HS-5 (cell line): ENCODE measurements at places on chromosomes 16 and 17.

DNA sequence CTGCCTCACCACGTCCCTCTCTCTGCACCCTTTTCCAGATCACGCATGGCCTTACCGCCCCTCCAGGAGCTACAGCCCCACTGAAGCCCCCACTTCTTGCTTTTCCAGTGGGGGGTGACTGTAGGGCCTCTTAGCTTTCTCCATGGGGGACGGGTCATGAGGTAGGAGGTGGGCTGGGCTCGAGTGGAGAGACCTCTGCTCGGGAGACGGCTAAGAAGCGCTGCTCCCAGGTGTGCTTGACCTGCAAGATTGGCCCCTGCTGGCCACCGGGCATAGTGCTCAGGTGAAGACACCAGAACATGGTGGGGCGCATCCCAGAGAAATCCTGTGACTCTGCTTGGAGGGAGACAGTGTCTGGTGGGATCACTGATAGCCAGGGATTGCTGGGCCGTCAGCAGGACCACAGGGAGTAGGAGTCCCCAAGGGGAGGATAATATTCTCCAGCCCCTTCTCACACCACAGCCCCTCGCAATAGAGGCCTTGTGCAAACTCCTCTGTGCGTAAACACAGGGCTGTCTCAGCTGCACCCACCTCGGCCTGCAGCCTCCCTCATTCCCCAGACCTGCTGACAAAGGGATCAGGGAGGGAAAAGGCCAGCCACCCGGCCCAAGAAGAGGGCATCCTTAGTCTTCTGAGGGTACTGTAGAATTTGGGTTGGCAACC, 8.9 kb upstream of the GALK1 start:
- no peak for DNase-seq

GRCh38 chr16:12141073-12141951, 164.8 kb downstream of the SNX29 start:
- DNase-seq: peak; percentile 16

GRCh38 chr16:23679274-23679985, 741 bp downstream of the PLK1 start:
- DNase-seq: peak; percentile 30

- DNase-seq: no peak
Observed at GRCh38 chr17:7548585-7549400, at the start of gene TNFSF12. Gene TNFSF12, plus strand, starts transcription at chr17:7549058. Its CDS starts 96 bp downstream, at chr17:7549154.

- peak; percentile 41 for DNase-seq
Observed at GRCh38 chr17:82791532-82791931, 39.7 kb downstream of the TBCD start.

- no peak for DNase-seq
Observed at GRCh38 chr16:90072442-90073105, 4.6 kb downstream of the PRDM7 start.

- DNase-seq: no peak
Observed at GRCh38 chr16:12572316-12572985, 231.2 kb downstream of the CPPED1 start.

- no peak for DNase-seq
Observed at GRCh38 chr16:56482683-56483236, 31.4 kb downstream of the OGFOD1 start.

GRCh38 chr17:2893422-2893914, 97.2 kb downstream of the RAP1GAP2 start:
- DNase-seq: no peak

GRCh38 chr16:986925-987582, 5.5 kb downstream of the SOX8 start:
- no peak for DNase-seq

- DNase-seq: no peak
Observed at GRCh38 chr16:25176136-25176535, 40.6 kb upstream of the AQP8 start.

- DNase-seq: no peak
Observed at GRCh38 chr17:82908543-82909160, 68.8 kb upstream of the ZNF750 start.

GRCh38 chr17:76154292-76154691, 13.2 kb upstream of the FOXJ1 start:
- no peak for DNase-seq

- DNase-seq: no peak
Observed at GRCh38 chr16:53172517-53172916, 117.7 kb downstream of the CHD9 start.
